T-helper 2 cell treated with Interferon-gamma antibody and Interleukin-4, amounts not matched to agents 5 μg/mL and 100 μg/mL, for 36 hours (primary cell): ENCODE measurements at places on chromosomes 3 and 15.

- no peaks in the 10 kb centered on the region for H3K27me3 ChIP-seq
- no peak for DNase-seq
- peaks cover 50% of the 10 kb centered on the region for H3K4me1 ChIP-seq
- H3K27ac ChIP-seq: peak overlapping the region; percentile 77
- peaks cover 33% of the 10 kb centered on the region for H3K36me3 ChIP-seq
Observed at GRCh38 chr15:92095693-92096092, 242.2 kb downstream of the SLCO3A1 start.

DNA sequence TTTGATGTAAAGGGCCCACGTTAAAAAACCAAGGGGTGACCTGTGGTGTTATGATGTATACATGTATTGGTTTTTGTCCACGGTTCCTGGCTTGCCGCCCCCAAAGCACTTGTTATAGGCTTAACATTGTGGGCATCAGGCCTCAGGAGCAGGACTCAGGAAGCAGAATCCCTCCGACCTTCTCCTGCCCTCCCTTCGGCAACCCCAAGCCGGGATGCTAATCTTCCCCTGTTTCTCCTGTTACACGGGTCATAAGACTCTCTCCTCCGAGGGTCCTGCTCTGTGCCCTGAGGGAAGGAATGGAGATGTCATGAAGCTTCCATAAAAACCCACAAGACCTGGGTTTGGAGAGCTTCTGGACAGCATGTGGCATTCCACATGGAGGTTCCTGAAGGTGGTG is 48.8 kb downstream of the RPLP1 start:
- no peak overlapping the region for H3K27ac ChIP-seq
- DNase-seq: no peak
- H3K4me3 ChIP-seq: no peak overlapping the region
- H3K27me3 ChIP-seq: no peaks in the 10 kb centered on the region

DNA sequence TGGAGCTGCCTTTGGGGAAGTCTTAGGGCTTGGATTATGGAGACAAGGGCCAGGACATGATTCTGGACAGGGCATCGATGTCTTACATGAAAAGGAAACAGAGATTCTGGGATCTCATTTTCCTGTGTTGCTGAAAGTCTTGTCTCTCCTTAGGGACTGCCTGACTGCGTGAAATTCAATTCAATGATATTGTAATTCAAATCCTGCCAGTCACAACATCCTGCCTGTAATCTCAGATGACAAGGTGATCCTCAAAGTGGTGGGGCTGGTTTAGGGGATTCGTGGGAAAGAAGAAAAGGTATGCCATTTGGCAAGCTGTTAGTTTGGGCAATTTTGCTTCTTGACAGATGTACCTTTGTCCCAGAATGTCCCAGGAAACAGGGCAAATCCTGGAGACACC is 129.1 kb downstream of the KBTBD8 start:
- no peak overlapping the region for H3K4me3 ChIP-seq
- H3K36me3 ChIP-seq: no peaks in the 10 kb centered on the region
- H3K4me1 ChIP-seq: no peaks in the 10 kb centered on the region

DNA sequence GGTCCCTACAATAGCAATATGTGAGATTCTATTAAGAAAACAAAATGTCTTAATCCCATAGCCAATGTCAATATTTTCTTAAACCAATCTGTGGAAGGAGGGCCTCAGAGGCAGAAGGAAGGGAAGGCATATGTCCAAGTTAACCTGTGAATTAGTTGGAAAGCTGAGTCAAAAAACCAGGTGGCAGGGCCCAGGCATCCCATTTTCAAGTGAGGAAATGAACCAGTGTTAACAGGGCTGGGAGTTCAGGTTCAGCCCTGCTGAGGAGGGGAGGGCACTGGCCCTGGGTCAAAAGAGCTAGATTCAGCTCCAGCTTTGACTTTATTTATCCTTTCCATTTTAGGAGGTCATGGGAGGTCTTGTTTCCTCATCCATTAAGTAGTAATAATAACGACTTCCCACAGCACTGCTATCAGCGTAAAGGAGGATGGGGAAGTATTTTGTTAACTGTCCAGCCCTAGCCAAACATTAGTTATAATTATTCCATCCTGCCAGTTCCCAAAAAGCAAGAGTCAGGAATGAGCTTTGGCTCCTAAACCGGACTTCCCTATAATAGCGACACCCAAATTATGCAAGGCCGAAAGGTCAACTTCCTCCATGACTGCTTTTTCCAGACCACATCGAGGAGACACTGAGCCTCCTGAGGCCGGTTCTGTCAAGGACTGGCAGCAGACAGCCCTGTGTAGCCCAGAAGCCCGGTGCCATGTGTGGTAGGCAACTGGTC is 3.2 kb downstream of the MASP1 start:
- no peak overlapping the region for H3K4me3 ChIP-seq
- no peak for DNase-seq
- peaks cover 53% of the 10 kb centered on the region for H3K27me3 ChIP-seq

DNA sequence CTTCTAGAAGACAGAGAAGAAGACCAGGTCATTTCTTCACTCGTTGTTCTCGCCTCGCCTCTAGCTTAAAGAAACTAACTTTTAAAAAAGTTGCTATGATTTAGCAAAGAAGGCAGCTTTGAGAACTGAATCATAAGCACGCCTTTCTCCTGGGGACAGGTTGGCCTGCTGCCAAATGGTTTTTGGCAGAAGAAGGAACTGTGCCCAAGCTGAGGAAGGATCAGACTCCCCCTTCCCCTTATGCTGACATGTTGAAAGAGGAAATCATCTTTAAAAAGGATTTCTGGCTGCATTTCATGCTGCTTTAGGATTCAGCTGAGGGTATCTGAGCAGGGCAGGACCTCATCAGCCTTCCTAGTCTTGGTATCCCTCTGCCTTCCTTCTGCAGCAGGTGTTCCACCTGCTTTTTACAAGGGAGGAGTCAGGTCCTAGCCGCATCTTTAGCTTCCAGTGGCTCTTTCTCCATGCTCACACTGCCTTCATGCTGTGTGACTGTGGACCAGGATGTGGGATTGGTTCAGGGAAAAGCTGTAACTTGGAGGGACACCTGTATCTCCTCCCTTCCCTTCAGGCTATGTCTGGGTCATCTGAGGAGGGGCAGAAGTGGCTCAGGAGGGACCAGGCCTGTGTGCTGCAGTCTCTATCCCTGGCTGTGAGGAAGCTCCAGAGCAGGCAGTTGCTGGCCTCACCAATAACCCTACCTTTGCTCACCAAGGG is 34.1 kb upstream of the HACD2 start:
- H3K36me3 ChIP-seq: no peaks in the 10 kb centered on the region
- H3K4me1 ChIP-seq: no peaks in the 10 kb centered on the region
- no peaks in the 10 kb centered on the region for H3K27me3 ChIP-seq
- DNase-seq: no peak
- no peak overlapping the region for H3K4me3 ChIP-seq
- H3K27ac ChIP-seq: no peak overlapping the region

DNA sequence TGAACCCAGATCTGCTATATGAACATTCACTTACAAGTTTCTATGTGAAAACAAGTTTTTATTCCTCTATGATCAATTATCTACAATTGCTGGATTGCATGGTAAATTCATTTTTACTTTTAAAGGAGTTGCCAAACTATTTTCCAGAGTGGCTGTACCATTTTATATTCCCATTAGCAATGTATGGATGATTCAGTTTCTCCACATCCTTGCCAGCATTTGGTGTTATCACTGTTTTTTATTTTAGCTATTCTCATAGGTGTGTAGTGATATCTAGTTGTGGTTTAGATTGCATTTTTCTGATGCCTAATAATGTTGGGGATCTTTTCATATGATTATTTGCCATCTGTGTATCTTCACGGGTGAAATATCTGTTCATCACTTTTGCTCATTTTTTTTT is 78.3 kb downstream of the APBA2 start:
- peaks cover 15% of the 10 kb centered on the region for H3K4me1 ChIP-seq
- no peak for DNase-seq
- no peaks in the 10 kb centered on the region for H3K27me3 ChIP-seq
- H3K36me3 ChIP-seq: peaks cover 1% of the 10 kb centered on the region
- no peak overlapping the region for H3K27ac ChIP-seq
- no peak overlapping the region for H3K4me3 ChIP-seq

DNA sequence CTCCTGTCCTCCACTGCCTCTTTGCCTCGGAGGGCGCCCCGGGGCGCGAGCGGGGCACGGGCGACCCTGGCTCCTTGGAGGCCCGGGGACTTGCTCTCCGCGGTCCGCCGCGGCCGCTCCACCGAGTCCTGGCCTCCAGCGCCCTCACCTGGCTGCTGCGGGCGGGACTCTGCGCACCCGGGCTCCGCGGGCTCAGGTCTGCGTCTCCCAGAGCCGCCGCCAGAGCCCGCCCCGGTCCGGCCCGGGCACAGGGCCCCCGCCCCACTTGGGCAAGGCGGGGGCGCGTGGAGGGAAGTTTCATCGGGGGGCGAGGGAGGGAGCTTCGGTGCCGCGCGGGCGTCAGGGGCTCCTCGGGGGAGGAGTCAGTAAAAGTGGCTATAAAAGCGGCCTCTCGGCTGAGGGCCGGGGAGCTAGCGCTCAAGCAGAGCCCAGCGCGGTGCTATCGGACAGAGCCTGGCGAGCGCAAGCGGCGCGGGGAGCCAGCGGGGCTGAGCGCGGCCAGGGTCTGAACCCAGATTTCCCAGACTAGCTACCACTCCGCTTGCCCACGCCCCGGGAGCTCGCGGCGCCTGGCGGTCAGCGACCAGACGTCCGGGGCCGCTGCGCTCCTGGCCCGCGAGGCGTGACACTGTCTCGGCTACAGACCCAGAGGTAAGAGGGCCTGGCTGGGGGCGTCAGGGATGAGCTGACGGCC is at the start of gene CEMIP:
CEMIP (plus strand) TSS at position 407 of the 694 bp plus-strand sequence. CDS start 94,510 bp downstream, outside the sequence.
- no peak within 1 kb of the TSS for H3K27ac ChIP-seq
- H3K36me3 ChIP-seq: peaks cover 1% of the 10 kb centered on the region
- DNase-seq: peak; percentile 70
- peak within 1 kb of the TSS; percentile 83 for H3K4me3 ChIP-seq
- peaks cover 31% of the 10 kb centered on the region for H3K4me1 ChIP-seq

DNA sequence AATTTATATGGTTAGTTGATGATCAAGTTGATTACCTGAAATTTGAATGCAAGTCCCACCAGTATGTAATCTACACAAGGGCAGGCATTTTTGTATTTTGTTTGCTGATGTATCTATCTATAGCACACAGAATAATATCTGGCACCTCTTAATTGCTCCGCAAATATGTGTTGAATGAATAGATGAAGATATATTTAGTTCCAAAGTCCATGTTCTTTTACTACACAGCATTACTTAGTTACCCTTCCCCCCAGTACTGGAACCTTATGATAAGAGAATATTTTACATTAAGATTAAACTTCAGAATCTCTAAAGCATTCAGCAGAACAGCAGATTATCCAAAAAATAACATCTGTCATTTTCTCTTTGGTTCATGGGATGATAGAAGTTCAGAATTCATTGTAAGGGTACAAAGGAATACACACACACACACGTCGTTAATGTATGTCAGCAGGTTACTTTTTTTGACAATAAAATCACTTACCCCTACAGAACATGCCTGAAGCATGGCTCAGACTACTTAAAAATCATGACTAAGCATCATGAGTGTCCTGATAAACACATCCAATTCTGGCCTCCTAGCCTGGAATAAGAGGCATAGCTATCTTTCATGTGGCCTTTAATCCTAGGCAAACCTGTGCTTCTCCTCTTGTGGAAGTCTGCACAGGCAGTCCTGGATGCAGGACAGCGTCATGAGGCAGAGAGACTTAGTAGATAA is 148.9 kb upstream of the TBC1D5 start:
- H3K27me3 ChIP-seq: peaks cover 23% of the 10 kb centered on the region
- no peak overlapping the region for H3K27ac ChIP-seq
- no peaks in the 10 kb centered on the region for H3K36me3 ChIP-seq
- H3K4me3 ChIP-seq: no peak overlapping the region
- H3K4me1 ChIP-seq: no peaks in the 10 kb centered on the region
- no peak for DNase-seq

DNA sequence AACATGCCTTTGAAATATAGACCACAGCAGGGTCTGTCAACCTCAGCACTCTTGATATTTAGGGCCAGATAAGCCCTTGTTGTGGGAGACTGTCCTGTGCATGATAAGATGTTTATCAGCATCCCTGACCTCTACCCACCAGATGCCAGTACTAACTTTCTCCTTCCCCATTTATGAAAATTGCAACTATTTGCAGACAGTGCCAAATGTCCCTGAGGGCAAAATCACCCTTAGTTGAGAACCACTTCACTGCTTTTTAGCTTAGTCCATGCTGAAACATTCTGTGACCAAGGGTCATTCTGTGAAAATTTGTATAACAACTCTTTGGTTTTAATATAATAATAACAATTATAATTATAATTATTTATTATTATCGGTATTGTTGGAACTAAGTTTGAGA is 1032.4 kb downstream of the MCTP2 start:
- H3K4me3 ChIP-seq: no peak overlapping the region
- peaks cover 73% of the 10 kb centered on the region for H3K27me3 ChIP-seq
- no peak for DNase-seq
- no peak overlapping the region for H3K27ac ChIP-seq

GRCh38 chr3:141368925-141369794 is 856 bp downstream of the ZBTB38 start:
- H3K36me3 ChIP-seq: no peaks in the 10 kb centered on the region
- H3K27me3 ChIP-seq: no peaks in the 10 kb centered on the region
- no peak for DNase-seq
- H3K4me1 ChIP-seq: peaks cover 9% of the 10 kb centered on the region

GRCh38 chr3:112346491-112347122 is 13.7 kb downstream of the CD200 start:
- H3K27ac ChIP-seq: peak overlapping the region; percentile 33
- DNase-seq: no peak
- peaks cover 48% of the 10 kb centered on the region for H3K4me1 ChIP-seq
- no peak overlapping the region for H3K4me3 ChIP-seq
- peaks cover 65% of the 10 kb centered on the region for H3K36me3 ChIP-seq
- H3K27me3 ChIP-seq: no peaks in the 10 kb centered on the region

GRCh38 chr15:87816811-87817210 is 439.7 kb downstream of the NTRK3 start:
- no peaks in the 10 kb centered on the region for H3K4me1 ChIP-seq
- H3K4me3 ChIP-seq: no peak overlapping the region
- no peaks in the 10 kb centered on the region for H3K27me3 ChIP-seq
- no peak overlapping the region for H3K27ac ChIP-seq

DNA sequence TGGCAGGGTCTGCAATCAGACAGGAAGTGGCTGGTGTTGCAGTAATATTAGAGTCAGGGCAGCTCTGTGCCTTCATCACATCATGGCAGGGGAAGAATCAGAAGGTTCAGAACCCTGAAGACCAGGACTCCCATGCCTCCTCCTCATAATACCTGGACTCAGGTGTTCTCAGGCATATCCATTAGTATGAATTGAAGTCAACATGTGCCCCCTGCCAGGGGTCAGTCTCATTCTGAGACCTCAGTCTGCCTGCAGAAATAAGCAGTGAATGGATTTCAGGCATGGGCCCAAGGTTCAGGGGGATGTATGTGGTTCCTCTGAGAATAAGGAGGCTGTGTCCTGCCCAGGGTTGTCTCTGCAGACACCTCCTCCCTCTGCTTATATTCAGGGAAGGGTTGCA is 74.2 kb downstream of the SPSB4 start:
- no peaks in the 10 kb centered on the region for H3K4me1 ChIP-seq
- no peak overlapping the region for H3K27ac ChIP-seq
- no peaks in the 10 kb centered on the region for H3K36me3 ChIP-seq
- H3K27me3 ChIP-seq: peaks cover 17% of the 10 kb centered on the region
- no peak for DNase-seq

GRCh38 chr3:89260721-89261120 is 153.3 kb downstream of the EPHA3 start:
- no peak overlapping the region for H3K27ac ChIP-seq
- DNase-seq: no peak
- H3K27me3 ChIP-seq: no peaks in the 10 kb centered on the region
- H3K4me3 ChIP-seq: no peak overlapping the region
- no peaks in the 10 kb centered on the region for H3K4me1 ChIP-seq

GRCh38 chr3:9946112-9947024 is 5.8 kb downstream of the PRRT3 start:
- H3K36me3 ChIP-seq: peaks cover 5% of the 10 kb centered on the region
- H3K27ac ChIP-seq: peak overlapping the region; percentile 85
- H3K4me3 ChIP-seq: peak overlapping the region; percentile 87
- DNase-seq: peak; percentile 91
- peaks cover 8% of the 10 kb centered on the region for H3K4me1 ChIP-seq
- H3K27me3 ChIP-seq: no peaks in the 10 kb centered on the region
